ENCODE measurements at places on chromosomes 1 and 21.

- no peak for DNase-seq
Measured at GRCh38 chr1:215719552-215719951, 152.4 kb downstream of the KCTD3 start.

GRCh38 chr1:234842726-234843641 is 233.0 kb upstream of the IRF2BP2 start:
- DNase-seq, result no peak

GRCh38 chr21:44966135-44967081 is 26.6 kb downstream of the SLX9 start:
- DNase-seq, result no peak

- DNase-seq, result no peak
Measured at GRCh38 chr1:66532214-66532613, 1.7 kb upstream of the SGIP1 start.

GRCh38 chr1:109636201-109636952 is 16.7 kb downstream of the AMPD2 start:
- DNase-seq, result no peak

DNA sequence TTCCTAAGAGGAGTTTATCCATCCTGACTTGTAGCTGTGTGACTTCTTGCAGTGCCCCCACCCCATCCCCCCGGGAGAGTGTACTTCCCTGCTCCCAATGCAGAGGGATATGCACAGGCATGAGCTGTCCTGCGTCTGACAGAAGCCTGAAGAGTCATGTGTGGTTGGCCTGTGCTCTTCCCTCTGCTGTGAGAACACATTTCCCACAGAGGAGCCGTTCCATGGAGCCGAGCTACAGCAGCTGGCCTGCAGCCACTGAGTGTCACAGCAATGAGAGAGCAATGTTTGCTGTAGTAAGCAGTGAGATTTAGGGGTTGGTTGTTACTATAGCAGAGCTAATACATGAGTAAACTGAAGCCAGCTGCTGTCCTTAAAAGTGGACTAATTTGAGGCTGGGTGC is 22.0 kb downstream of the PARS2 start:
- DNase-seq, result no peak

GRCh38 chr1:24387636-24388175 is 25.9 kb downstream of the STPG1 start:
- no peak for DNase-seq

GRCh38 chr1:31726715-31727114 is 22.9 kb upstream of the COL16A1 start:
- DNase-seq, result no peak

GRCh38 chr1:151620286-151620685 is 8.4 kb downstream of the SNX27 start:
- DNase-seq, result no peak

DNA sequence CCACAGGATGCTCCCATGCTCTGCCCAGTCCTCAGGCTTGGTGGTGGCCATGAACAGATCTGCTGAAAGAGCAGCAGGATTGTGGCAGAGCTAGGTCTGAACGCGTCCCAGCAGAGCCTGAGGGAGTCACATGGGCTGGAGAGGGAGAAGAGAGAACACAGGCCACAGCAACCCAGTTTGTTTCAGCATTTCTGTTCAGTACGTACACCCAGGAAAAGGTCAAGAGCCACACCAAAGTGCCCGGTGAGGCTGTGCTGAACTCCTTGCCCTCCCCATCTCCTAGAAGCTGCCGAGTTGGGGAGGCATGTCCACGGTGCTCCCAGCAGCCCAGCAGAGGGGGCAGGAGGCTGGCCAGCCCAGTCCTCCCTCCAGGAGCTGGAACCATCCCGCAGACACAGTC is 5.5 kb downstream of the PKP1 start:
- no peak for DNase-seq

- no peak for DNase-seq
Measured at GRCh38 chr21:36162631-36163030, 6.0 kb downstream of the DOP1B start.

Data from pulmonary artery endothelial cell (primary cell).